ENCODE measurements at places on chromosomes 7 and 10. TPM values are rescaled to one million over a fixed set of nuclear protein-coding genes. Genes with fewer than 3 reads are reported as not detected.

DNA sequence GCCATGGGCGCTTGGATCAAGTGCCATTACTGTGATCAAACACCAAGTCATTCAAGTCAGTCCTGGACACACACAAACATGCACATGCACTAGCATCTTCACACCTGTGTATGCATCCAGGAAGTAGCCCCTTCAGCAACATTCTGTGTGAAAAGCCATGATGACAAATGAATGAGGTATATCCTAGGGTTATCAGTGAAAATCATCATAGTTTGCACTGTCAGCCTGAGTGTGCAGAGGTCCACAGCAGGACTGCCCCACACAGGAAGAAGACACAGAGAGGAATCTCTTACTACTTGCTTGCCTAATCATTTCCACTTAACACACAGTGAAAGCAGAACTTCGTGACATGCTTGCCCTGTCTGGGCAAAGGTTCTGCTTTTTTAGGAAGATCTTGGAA is 184.0 kb upstream of the ADO start:
- H3K27me3 ChIP-seq: no peaks in the 10 kb centered on the region
- H3K36me3 ChIP-seq: no peaks in the 10 kb centered on the region
- no peak for DNase-seq
- no peaks in the 10 kb centered on the region for H3K4me1 ChIP-seq

GRCh38 chr10:34637418-34637911 is 177.6 kb downstream of the PARD3 start:
- H3K27ac ChIP-seq: no peak overlapping the region
- DNase-seq: peak; percentile 38
- peaks cover 15% of the 10 kb centered on the region for H3K4me1 ChIP-seq
- H3K27me3 ChIP-seq: no peaks in the 10 kb centered on the region

DNA sequence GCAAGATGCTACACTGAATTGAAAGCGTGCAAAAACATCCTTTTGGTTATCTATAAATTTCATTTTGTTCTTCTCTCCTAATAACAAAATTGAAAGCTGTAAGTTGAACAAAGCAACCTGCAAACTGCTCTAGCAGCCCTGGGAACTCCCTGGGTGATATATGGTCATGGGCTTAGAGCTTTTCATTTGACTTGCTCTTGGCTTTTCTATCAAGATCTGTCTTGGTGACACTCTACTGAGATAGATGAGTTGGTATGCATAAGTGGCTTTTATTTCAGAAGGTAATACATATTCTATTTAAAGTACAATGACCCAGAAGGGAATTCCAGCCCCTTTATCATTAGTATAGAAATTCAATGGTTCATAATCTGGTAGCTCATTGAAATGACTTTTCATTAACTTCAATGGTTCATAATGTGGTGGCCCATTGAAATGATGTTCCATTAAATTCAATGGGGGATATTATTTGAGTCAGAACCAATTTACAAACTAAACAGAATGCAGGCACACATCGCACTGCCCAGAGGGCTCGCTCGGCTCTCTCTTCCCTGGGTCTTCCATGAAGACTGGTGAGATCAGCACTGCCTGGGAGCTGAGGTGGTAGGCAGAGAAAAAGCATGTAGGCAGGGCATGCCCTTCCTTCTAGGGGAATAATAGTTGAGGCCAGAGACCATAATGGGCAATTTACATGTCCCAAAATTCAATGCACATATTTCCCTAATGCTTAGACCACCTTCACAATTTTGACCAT is 10.1 kb upstream of the KCNMA1 start:
- H3K27me3 ChIP-seq: peaks cover 4% of the 10 kb centered on the region
- no peaks in the 10 kb centered on the region for H3K4me1 ChIP-seq
- no peaks in the 10 kb centered on the region for H3K36me3 ChIP-seq
- H3K27ac ChIP-seq: no peak overlapping the region
- DNase-seq: no peak

DNA sequence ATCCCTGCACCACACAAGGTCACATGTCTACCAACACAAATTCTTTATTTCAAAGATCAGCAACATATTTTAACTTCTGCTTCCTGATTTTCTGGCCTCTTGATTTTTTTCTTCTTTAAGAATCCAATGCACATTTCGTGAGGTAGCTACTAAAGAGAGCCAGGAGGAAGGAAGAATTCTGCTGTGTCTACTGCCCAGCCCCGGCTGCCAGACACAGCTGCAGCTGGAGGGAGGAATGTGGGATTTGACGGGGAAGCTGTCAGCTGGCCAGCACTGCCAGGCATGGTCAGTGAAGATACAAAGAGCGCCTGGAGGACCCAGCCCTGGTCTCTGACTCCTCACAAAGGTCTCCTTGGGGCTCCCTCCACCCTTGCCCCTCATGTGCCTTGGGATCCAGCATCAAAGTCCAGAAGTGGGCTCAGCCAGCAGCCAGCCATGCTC is 6.9 kb upstream of the AOC1 start:
- no peaks in the 10 kb centered on the region for H3K27me3 ChIP-seq
- H3K27ac ChIP-seq: no peak overlapping the region
- no peak for DNase-seq
- no peaks in the 10 kb centered on the region for H3K4me1 ChIP-seq
- no peak overlapping the region for H3K4me3 ChIP-seq

DNA sequence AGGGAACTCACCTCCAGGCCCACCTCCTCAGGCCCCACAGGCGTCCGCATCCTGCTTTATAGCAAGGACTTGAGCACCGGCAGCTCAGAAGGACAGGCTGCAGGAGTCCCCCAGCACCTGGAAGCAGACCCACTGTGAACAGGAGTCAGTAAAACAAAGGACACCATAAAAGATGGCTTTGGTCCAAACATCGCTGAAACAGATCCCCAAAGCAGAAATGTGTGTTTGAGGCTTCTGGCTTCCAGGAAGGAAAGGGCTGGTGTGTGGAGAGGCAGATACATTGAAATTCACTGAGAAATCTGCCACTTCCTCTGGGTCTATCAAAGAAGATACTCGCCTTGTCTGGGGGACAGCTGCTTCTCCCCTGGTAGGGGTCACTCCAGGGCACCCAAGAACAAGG is 286.2 kb downstream of the PLXNA4 start:
- H3K27me3 ChIP-seq: no peaks in the 10 kb centered on the region
- DNase-seq: no peak
- no peak overlapping the region for H3K27ac ChIP-seq
- H3K36me3 ChIP-seq: no peaks in the 10 kb centered on the region

- no peak overlapping the region for H3K27ac ChIP-seq
- no peaks in the 10 kb centered on the region for H3K27me3 ChIP-seq
- H3K4me1 ChIP-seq: peaks cover 37% of the 10 kb centered on the region
- H3K4me3 ChIP-seq: no peak overlapping the region
- DNase-seq: no peak
These were observed 74.5 kb downstream of the CCDC6 start for GRCh38 chr10:59831658-59832503.

GRCh38 chr7:24574950-24575349 is 1.7 kb downstream of the PALS2 start:
- H3K36me3 ChIP-seq: no peaks in the 10 kb centered on the region
- DNase-seq: no peak
- no peak overlapping the region for H3K27ac ChIP-seq
- peak overlapping the region; percentile 83 for H3K4me3 ChIP-seq
- no peaks in the 10 kb centered on the region for H3K27me3 ChIP-seq
- peaks cover 37% of the 10 kb centered on the region for H3K4me1 ChIP-seq

DNA sequence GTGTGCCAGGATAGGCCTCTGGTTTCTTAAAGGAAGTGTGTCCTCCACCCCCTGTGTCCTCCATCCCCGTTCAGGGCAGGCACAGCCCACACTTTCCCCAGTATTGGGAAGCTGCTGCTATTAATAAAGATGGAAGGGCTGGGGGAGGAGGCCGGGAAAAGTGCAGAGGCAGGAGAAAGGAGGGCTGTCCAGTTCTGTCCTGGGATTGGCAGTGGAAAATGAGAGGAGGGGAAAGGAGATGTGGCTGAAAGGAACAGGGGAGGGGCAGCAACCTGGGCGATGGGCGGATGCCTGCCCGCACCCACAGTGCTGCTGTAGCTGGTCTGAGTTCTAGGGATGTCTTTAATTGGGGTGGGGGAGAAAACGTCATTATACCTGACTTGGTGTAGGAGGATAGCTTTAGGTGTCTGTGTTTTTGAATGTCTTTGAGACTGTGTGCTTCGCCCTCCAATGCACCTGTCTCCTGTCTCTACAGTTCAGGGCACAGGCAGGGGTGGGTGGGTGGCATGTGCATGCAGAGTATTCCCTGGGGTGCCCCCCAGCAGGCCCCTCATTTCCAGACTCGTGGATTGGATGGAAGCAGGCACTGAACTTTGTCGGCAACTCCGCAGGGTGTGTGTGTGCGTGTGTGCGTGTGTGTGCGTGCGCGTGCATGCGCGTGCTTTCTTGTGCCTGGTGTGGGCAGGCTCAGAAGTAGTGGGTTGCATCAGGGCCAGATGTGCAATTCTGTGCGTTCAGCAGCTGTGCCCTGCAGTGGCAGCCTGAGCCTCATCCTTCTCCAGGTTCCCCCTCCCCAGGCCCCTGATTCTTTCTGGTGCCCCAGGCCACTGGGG is 2.5 kb downstream of the TRIM8 start:
- peak overlapping the region; percentile 62 for H3K4me3 ChIP-seq
- peak overlapping the region; percentile 100 for H3K27ac ChIP-seq
- H3K36me3 ChIP-seq: no peaks in the 10 kb centered on the region
- H3K4me1 ChIP-seq: peaks cover 53% of the 10 kb centered on the region

DNA sequence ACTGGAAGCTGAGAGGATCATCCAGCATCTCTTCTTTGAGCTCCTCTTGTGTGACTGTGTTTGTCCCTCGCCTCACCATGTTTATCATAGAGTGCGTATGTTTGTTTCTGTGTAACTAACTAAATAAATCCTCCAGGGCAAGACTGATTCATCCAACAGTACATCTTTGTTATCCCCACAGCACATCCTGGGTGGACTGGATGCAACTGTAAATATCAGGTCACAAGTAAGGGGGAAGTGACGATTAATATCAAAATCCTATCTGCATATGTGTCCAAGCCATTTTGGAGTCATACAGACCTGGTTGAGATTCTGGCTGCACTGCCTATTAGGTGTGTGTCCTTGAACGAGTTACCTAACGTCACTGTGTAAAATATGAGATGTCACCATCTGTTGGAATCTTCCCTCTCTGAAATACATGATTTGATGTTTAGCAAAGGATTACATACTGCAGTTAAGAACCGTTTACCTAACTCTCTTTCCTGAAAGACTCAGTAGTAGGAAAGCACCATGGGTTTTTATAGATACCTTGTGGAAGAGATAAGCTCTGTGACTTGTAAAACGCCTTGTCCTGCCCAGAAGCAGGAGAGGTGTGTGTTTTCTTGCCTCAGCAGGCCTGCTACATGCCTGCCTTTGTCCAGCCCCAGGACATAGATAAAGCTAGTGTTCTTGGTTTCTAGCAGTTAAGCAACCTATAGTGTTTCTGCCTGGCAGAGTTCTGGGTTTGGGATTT is 25.8 kb downstream of the WBP1L start:
- DNase-seq: no peak
- no peaks in the 10 kb centered on the region for H3K27me3 ChIP-seq

DNA sequence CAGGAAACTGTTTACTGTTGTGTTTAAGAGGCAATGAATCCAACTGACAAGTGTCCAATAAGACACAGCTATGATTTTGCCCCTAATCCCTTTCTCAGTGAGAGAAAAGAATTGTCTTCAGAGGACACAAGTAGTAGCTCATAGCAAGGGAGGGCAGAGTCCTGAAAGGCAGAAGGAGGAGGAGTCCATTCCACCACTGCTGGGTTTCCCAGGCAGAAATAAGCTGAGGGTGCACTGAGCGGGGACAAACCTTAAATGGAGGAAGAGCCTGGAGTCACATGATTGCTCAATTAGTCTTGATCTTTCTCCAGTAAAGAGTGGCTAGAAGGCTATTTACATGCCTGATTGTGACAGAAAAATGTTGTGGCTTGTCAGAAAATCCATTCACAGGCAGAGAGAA is 573.8 kb downstream of the POM121L12 start:
- H3K4me1 ChIP-seq: no peaks in the 10 kb centered on the region
- no peaks in the 10 kb centered on the region for H3K36me3 ChIP-seq
- no peaks in the 10 kb centered on the region for H3K27me3 ChIP-seq
- no peak overlapping the region for H3K4me3 ChIP-seq

DNA sequence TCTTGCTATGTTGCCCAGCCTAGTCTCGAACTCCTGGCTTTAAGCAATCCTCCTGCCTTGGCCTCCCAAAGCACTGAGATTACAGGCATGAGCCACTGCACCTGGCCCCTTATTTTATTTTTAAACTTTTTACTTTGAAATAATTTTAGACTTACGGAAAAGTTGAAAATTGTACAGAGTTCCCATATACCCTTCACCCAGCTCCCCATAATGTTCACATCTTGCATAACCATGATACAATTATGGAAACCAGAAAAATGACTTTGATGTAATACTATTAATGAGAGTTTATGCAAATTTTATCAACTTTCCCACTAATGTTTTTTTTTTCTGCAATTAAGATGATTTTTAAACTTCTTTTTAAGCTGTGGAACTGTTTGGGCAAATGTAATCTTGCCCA is 58.3 kb downstream of the CDH23 start:
- peaks cover 6% of the 10 kb centered on the region for H3K4me1 ChIP-seq
- H3K4me3 ChIP-seq: no peak overlapping the region
- DNase-seq: no peak
- H3K36me3 ChIP-seq: no peaks in the 10 kb centered on the region
- H3K27ac ChIP-seq: no peak overlapping the region

DNA sequence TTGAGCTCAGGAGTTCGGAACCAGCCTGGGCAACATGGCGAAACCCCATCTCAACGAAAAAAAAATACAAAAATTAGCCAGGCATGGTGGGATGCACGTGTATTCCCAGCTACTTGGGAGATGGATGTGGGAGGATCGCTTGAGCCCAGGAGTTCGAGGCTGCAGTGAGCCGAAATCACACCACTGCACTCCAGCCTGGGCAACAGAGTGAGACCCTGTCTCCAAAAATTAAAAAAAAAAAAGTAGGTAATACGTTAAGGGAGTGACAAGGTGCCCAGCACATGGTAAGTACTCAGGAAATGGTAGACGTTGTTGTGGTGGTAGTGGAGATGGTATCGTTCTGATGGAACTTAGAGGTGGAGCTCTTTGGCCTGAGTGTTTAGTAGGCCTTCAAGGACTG is 41.0 kb upstream of the XPNPEP1 start:
- H3K27me3 ChIP-seq: no peaks in the 10 kb centered on the region
- H3K4me3 ChIP-seq: no peak overlapping the region
- no peak overlapping the region for H3K27ac ChIP-seq
- no peaks in the 10 kb centered on the region for H3K36me3 ChIP-seq
- no peaks in the 10 kb centered on the region for H3K4me1 ChIP-seq

DNA sequence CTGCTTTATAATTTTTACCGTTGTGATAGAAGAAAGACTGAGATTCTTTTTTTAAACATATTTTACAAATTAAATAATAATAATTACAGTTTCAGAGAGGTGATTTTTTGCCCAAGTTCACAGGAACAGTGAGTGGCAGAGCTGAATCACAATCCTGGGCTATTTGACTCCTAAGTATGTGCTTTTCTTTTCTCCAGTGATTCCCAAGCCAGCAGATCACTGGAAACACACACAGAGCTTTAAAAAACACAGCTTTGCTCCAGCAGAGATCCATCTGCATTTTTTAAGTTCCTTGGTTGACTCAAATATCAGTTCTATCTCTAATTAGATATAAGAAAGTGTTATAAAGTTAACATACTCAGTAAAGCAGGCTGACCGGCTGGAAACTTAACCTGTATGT is 69.0 kb downstream of the AHR start:
- H3K36me3 ChIP-seq: no peaks in the 10 kb centered on the region
- no peak for DNase-seq

AKR1C4 gene
- total RNA-seq: not detected

SH3PXD2A gene
- 12.9 TPM for total RNA-seq

NPY4R2 gene
- total RNA-seq: not detected

GHITM gene
- 331 TPM for total RNA-seq
